Activated CD4-positive, alpha-beta T cell treated with anti-CD3 and anti-CD28 coated beads for 4 hours (primary cell): ENCODE measurements at places on chromosomes 1 and 21.

- no peak for DNase-seq
Measured at GRCh38 chr1:61226791-61227567, 144.6 kb downstream of the NFIA start.

- no peak for DNase-seq
Measured at GRCh38 chr1:173062150-173062938, 11.6 kb upstream of the TNFSF18 start.

GRCh38 chr1:65064981-65065380 lies 83.0 kb upstream of the AK4 start:
- no peak for DNase-seq

DNA sequence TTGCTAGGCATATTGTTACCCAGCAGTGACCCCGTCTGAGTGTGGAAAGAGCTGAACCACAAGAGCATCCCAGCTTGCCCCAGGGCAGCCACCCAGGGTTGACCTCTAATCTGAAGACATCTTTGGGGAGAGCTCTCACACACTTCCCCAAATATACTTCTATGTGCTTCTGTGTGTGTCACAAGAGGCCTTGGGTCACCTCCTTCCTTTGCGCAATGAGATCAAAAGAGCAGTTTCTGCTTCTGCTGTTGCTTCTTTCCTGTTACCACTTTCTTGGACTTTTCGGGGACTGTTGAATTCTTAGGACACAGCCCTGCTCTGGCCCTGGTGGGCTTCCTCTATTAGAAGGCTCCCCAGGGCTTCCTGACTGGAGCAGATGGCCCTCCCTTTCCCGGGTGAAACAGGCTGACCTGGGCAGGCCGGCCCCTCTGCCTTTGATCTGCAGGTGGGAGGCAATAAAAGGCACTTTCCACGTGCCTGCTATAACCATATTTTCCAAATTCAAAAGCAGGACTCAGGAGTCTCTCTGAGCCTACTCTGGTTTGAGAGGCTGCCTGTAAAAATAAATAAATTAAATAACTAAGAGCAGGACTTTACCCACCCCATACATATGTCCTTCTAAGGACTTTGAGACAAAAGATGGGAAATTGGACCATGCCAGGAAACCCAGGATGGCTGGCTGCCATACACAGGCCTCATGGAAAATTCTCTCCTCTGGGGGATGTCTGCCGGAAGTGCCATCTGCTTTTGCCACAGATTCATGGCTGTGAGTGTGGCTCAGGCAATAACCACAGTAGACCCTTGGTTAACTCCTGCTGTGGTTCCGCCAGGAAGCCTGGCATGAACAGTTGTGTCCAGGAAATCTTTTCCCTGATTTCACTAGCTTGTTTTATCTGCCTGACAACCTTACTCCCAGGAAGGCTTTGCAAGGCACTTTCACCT lies 28.3 kb upstream of the RCSD1 start:
- peak; percentile 5 for DNase-seq

- no peak for DNase-seq
Measured at GRCh38 chr1:213281640-213282301, 230.7 kb downstream of the RPS6KC1 start.

GRCh38 chr21:32410916-32411315 lies 1.6 kb upstream of the EVA1C start:
- DNase-seq, result no peak

- DNase-seq, result no peak
Measured at GRCh38 chr21:42644223-42645208, 8.9 kb upstream of the PDE9A start.

DNA sequence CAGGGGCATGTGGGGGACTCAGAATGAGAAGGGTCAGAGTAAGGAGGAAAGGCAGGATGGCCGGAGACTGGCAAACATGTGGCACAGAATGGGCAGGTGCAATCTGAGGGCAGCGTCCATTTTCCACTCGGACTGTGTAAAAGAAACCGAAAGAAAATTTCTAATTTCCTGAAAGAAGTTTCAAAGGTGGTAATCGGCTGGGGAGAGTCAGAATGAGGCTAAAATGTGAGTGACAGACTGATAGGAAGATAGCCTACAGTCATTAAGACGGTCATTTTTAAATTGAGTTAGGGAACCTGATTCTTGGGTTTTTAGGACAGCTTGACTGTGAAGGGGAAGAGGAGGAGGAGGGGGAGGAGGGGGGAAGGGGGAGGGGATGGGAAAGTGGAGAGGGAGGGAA lies 23.6 kb downstream of the COA6 start:
- no peak for DNase-seq

DNA sequence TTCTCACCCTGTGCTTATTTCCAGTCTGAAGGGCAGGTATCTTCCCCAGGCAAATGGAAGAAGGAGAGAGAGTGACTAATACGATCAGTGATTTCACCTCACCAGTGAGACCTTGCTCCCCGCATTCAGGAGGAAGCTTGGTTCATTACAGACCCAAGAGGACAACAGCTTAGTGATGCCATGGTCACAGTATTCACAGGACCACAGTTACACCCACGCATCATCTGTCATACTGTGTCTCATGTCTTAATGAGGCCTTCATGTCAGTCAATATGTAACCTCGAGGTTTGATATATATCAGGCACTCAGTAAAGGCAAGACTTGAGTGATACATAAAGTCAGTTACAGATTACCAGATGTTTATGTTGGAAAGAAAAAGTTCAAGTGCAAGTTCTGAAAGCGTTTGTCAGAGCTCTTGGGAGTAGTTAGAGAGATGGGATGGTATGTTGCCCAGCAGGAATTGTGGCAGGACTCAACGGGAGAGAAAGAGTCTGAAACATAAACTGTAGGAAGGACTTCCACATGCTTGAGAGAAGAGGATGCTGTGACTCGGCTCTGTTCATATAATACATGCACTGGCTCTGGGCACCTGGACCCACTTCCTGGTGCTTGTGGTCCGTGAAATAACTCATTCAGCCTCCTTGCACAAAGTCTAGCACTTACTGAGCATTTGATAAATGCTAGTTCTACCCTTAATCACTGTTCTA lies 33.3 kb downstream of the GNPAT start:
- no peak for DNase-seq

- no peak for DNase-seq
Measured at GRCh38 chr1:64956733-64957441, 9.5 kb downstream of the JAK1 start.

GRCh38 chr1:44939061-44939460 lies 47.3 kb downstream of the EIF2B3 start:
- no peak for DNase-seq

GRCh38 chr1:62621907-62622306 lies 24.6 kb downstream of the ANGPTL3 start:
- DNase-seq, result no peak

GRCh38 chr1:95497566-95497965 lies 263.6 kb downstream of the RWDD3 start:
- DNase-seq, result no peak

DNA sequence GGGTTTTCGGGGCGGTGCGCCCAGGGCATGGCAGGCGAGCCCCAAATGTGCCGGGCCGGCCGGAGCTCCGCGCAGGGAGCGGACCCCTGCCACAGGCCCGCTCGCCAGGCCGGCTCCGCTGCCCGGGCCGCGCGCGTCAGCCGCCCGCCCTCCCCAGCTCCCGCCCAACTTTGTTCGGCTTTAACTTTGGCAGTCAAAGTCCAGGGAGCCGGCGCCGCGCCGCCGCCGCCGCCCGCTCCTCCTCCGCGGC lies 488 bp downstream of the SLC35D1 start:
- DNase-seq, result no peak

- no peak for DNase-seq
Measured at GRCh38 chr1:112840631-112841624, 115.1 kb downstream of the SLC16A1 start.

DNA sequence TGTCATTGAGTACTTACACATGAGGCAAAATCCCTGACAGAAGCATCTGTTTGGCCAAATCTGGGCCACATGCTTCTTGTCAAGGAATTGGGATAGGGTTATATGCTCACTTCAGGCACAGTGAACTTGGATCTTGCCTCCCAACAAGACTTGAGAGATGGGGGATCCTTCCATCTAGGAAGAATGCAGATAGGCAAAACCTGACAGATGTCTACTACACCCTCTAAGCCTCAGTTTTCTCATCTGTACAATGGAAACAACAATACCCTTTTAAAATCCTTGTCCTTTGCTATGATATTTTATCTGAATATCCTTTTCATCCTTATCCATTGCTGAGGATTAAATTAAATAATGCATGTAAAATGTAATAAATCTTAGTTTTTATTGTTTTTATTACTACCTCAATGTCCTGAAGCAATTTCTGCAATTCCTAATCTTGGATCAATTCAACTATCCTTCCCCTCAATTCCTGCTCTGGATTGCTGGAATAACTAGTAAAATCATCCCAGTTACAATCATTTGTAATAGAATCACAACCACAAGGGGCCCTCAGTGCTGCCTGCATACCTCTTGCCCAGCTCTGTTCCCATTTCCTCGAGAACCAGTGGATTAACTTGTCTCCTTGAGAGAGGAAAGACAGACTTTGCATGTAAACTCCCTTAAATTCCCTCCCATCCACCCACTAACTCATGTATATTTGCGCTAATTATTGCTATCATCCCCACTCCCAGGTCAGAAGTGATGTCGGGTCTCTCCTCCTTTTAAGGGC lies 8.1 kb upstream of the XPR1 start:
- DNase-seq, result no peak

DNA sequence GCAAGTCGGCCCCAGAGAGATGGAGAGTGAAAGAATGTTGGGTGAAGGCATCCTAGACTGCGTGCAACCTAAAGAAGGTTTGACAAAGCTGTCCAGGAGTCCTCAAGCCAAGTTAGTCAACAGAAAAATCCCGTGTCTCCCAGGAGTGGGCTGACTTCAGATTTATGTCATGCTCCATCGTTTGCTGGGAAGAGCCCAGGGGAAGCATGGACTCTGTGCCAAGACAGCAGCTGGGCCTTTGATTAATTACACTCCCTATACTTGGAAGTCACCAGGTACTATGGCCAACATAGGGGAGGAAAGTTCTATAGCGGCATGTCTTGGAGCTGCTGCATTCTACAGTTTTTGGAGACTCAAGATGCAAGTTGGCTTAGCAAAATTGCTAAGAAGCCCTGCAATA lies 247.4 kb downstream of the KAZN start:
- DNase-seq, result no peak

- DNase-seq, result no peak
Measured at GRCh38 chr1:178645157-178645807, 79.8 kb upstream of the RALGPS2 start.

GRCh38 chr1:220825819-220826551 lies 39.3 kb downstream of the MTARC1 start:
- no peak for DNase-seq

- no peak for DNase-seq
Measured at GRCh38 chr1:154208677-154209388, 2.7 kb upstream of the CFAP141 start.

- no peak for DNase-seq
Measured at GRCh38 chr1:86016076-86016759, 140.4 kb downstream of the COL24A1 start.

- DNase-seq, result no peak
Measured at GRCh38 chr1:13948888-13949391, 249.0 kb downstream of the PRDM2 start.

- no peak for DNase-seq
Measured at GRCh38 chr21:43697758-43698643, 20.9 kb upstream of the PDXK start.

DNA sequence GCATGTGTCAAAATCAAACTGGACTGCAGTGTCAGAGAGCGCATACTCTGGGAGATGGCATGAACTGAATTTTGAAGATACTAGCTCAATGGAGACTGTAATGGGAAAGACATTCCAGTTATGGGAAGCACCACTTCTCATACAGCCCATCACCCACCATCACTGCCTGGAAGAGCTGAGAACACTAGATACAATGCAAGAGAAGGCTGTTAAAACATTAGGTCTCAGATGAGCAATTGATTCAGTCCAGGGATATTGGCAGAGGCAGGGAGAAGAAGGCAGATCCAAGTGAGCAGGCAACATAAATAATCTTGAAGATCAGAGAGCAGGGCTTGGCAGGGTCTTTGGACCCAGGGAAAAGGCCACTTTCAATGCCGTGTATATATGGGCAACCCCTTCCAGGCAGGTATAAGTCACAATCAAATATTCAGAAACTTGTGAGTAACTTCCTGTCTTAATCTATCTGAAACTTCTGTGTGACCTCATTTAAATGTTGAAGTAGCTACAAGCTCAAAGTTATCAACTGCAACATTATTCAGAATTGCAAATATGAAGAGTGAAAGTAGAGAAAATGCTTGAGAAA lies 290.3 kb upstream of the SGIP1 start:
- no peak for DNase-seq

- DNase-seq, result no peak
Measured at GRCh38 chr1:163408262-163408661, 86.5 kb downstream of the NUF2 start.

DNA sequence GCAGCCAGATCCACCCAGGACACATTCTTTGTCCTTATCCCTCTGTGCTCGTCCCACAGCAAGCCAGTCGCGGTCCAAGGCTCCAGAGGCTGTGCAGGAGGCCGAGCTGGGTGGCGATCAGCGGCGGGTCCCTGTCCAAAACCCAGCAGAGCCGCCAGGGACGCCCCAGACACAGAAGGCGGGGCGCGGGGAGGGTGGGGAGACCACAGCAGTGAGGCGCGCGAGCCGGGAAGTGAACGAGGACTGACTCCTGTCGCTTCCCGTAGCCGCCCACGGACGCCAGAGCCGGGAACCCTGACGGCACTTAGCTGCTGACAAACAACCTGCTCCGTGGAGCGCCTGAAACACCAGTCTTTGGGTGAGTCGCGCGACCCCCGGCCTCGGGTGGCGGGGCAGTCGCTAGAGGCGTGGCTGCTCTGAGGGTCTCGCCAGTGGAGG lies at the start of gene LGALS8:
Gene LGALS8 (plus strand): TSS at position 279 of the 438 bp plus-strand sequence. CDS start 2,089 bp downstream, outside the sequence.
- peak; percentile 88 for DNase-seq

GRCh38 chr1:59136541-59137275 lies 160.2 kb upstream of the FGGY start:
- no peak for DNase-seq

DNA sequence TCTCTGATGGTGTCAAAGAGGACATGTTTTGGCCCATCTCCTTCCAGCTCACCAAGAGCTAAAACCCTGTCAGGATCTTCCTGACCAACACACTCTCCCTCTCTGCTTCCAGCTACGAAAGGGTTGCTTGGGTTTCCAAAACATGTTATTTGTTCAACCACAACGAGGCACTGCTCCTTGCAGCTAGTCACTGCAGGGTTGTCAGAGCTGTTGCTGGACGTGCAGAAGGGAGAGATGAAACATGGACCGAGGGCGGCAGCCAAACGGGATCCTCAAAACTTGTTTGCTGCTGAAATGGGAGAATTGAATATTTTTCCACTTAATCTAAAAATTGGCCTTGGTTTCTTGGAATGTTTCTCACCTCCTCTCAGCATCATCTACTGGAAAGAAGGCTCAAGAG lies 12.4 kb downstream of the ZBTB18 start:
- DNase-seq, result no peak

GRCh38 chr1:36754366-36754765 lies 271.7 kb upstream of the CSF3R start:
- no peak for DNase-seq

DNA sequence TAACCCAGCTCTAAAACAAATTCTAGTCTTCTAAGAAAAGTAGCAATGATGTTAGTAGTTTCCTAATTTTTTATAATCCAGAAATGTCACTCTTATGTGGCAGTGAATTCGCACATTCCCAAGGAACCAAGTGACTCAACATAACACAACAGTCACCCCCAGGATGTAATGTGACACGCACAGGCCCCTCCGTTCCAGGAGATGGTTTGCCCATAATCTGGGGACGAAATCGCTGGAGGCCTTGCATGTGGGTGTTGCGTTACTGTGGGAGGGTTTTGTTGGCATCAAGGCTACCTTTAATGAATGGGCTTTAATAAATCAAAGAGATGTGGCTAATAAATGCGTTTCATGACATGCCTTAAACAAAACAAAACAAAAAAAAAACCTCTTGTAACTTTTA lies 50.9 kb downstream of the EVA1C start:
- DNase-seq, result no peak

GRCh38 chr1:59110271-59110670 lies 186.6 kb upstream of the FGGY start:
- no peak for DNase-seq
